ENCODE measurements at places on chromosomes 5 and 9. TPM values are rescaled to one million over a fixed set of nuclear protein-coding genes. Genes with fewer than 3 reads are reported as not detected.

DNA sequence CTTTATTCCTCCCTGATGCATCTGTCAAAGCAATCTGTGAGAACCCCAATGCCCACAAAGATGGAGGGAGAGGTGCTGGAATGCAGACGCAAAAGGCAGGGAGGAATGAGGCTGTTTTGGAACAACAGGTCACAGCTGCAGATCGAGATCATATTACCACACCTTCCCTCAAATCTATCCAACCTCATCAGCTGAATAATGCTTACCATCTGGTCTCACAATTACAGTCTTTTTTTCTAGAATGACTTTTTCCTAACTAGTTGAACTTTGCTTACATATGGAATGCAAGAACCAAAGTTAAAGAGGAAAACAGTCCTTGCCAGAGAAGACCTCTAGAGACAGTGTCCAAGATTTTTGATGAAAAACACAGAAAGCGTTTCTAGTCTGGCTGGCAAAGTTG, 158.1 kb downstream of the LPAR1 start:
- no peak for DNase-seq

DNA sequence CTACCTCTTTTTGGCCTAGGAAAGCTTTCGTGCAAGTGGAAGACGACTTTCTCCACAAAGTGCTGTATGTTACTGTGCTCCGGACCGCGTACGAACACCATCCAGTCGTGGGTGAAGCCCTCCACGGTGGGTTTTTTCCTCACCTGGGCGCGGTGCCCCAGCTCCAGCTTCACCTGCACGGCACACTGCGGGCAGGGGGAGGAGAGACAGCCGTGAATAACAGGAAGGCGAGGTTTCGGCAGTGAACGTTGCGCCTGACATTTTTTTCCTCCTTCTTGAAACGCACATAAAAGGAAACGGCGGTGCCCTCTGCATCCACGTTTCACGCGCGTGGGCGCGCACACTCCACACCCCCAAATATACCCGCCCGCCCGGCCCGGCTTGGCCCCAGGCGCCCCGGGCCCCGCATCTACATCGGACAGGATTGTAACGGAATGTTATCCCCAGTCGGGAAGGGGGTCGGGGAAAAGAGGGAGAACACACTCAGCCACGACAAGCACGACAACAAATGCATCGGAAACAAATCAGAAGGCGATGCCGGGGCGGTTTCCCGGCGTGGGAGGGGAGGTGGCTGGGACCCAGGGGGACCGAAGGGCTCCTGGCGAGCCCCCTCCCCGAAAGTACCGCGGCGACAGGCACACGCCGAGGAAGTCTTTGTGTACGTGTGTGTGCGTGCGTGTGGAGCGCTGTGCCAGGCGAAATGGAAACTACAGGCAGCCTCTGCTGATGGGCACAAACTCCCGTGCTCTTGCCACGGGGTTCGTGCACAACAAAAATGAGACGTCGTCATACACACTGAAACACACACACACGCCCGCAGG, 1.4 kb downstream of the MLLT3 start:
- peak; percentile 70 for DNase-seq

DNA sequence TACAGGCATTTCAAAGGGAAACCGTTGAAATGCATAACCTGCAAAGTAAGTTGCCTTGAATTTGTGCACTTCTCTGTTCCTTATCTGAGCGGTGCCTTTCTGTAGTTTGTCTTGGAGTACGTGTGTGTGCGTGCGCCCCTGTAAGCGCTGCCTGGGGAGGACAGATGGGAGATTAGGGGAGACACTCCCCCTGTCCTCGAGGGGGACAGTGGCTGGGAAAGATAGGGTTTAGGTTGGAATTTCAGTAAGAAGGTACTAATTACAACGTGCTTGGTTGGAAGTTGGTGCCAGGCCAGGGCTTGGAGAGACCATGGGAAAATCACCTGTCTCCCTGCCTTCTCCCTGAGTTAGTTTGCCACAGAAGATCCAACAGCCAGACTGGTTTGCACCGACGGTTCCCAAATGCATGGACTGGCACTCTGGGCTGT, 73.2 kb downstream of the PIK3R1 start:
- no peak for DNase-seq

GRCh38 chr5:131980696-131981095, 30.8 kb downstream of the ACSL6 start:
- no peak for DNase-seq

GRCh38 chr9:137639303-137640051, 20.7 kb downstream of the EHMT1 start:
- DNase-seq, result no peak

DNA sequence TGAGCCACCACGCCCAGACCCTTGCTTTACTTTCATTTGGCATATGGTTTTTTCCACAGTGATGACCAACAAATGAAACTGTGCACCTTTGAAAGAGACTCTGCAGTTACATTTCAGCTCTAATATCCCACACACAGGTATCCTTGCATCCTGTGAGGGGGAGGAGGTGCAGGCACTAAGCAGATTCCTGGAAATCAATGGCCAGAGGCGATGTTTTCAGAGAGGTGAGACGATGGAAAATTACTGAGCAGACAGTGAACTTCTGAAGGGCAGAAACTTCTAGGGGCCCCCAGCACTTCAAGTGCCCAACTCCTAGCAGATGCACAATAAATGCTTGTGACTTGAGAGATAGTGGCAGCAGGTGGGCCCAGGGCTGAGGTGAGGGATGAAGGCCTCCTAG, 29.8 kb upstream of the GNE start:
- DNase-seq, result no peak

- DNase-seq, result peak; percentile 82
Observed at GRCh38 chr5:139747583-139748504, 47.8 kb upstream of the PSD2 start.

PAM gene
- 4,784 TPM for total RNA-seq

SPATA31D4 gene
- not detected for total RNA-seq
